ENCODE measurements at places on chromosomes 1 and 21.

GRCh38 chr1:156579472-156579871 is at the start of gene TTC24:
Gene TTC24, plus strand, starts transcription at chr1:156579723. Its CDS starts 1,642 bp downstream, at chr1:156581365.
- no peak for DNase-seq

GRCh38 chr1:102002057-102002456 is 5.3 kb upstream of the OLFM3 start:
- no peak for DNase-seq

DNA sequence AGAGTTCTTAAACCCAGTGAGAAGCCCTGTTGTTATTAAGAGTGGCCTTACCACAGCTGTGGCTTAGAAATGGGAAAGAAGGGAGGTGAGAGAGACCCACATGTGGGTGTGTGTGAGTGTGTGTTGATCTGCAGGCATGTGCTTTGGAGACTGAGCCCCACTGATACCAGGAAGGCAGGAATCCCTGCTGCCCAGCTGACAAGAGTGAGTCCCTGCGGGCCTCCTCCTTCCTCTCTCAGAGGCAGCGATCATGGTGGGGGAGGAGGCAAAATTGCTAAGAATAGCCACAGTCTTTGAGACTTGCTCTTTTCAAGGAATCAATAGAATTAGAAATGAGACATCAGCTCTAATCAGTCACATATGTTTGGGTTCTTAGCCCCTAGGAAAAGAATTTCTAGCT is 87.0 kb upstream of the WARS2 start:
- no peak for DNase-seq

- no peak for DNase-seq
Measured at GRCh38 chr1:160759740-160760139, 20.7 kb downstream of the SLAMF7 start.

GRCh38 chr1:113780374-113781146 is 21.3 kb upstream of the PHTF1 start:
- DNase-seq, result no peak

DNA sequence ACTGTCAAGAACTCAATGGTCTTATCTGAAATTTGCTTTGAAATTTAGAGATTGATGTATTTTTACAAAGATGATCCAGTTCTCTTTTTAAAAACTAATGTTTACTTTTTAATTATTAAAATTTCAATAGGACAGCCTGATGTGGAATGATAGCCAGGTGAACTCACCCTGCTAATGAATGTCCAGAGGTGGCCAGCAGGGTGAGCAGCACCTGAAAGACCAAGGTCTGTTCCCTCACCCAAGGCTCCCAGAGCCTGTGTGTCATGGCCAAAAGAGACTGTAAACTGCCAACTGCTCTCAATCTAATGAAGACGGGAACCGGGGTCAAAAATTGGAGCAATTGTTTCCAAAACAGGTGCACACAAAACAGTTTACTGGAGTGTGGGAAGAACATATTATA is 340.4 kb downstream of the DISC1 start:
- no peak for DNase-seq

DNA sequence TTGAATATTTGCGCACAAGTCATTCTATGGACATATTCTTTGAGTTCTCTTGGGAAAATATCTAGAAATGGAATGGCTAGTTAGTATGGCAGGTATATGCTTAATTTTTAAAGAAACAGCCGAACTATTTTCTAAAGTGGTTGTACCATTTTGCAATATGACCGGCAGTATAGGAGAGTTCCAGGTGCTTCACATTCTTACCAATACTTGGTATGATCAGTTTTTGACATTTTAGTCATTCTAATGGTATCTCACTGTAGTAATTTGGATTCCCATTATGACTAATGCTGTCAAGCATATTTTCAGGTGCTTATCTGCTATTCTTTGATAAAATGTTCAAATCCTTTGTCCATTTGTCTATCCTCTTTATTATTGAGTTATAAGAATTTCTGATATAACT is 20.6 kb downstream of the ATPAF1 start:
- DNase-seq, result no peak

DNA sequence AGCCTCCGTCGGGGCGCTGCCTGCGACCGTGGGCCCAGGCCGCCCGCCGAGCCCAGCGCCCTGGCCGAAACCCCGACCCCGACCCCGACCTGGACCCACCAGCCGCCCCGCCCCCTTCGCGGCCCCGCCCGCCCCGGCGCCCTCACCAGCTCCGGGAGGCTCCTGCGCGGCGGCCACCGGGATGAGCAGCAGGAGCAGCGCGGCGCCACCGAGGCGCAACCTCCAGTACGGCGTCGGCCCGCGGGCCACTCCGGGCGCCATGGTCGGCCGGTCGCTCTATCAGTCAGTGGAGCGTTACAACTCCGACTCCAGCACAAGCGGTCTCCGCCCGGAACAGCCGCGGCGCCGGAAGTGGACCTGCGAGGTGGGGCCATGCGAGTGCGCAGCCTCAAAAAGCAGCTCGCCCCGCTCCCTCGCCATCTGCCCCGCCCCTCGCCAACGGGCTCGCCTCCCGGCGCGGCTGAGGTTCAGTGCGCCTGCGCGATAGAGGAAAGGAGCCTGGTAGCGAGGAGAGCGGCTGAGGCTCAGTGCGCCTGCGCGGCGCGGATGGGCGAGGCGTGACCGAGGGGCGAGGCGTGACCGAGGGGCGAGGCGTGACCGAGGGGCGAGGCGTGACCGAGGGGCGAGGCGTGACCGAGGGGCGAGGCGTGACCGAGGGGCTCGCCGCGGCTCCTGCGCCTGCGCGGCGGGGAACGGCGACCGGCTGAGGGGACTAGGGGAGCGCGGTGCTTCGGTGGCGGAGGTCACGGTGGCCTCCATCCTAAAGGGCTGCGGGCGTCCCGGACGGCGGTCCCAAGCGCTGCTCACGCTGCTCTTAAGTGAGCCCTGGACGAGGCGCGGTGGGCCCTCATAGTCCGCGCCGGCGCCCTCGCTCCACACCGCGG is at the start of gene PTTG1IP:
Gene PTTG1IP (minus strand): TSS at position 335 of the 884 bp plus-strand sequence. CDS start 74 bp downstream, at position 261.
- peak; percentile 99 for DNase-seq

All from stimulated activated CD4-positive, alpha-beta T cell treated with anti-CD3 and anti-CD28 coated beads, Interleukin-1b, Interleukin-23, amount 100 ng/mL, for 4 hours (primary cell).